ENCODE measurements at places on chromosomes 11 and 22.

- peak; percentile 15 for DNase-seq
These were observed 64.2 kb downstream of the CACNA1I start for GRCh38 chr22:39634530-39635405.

- DNase-seq: no peak
These were observed 9.0 kb downstream of the CSNK2A3 start for GRCh38 chr11:11344045-11344444.

DNA sequence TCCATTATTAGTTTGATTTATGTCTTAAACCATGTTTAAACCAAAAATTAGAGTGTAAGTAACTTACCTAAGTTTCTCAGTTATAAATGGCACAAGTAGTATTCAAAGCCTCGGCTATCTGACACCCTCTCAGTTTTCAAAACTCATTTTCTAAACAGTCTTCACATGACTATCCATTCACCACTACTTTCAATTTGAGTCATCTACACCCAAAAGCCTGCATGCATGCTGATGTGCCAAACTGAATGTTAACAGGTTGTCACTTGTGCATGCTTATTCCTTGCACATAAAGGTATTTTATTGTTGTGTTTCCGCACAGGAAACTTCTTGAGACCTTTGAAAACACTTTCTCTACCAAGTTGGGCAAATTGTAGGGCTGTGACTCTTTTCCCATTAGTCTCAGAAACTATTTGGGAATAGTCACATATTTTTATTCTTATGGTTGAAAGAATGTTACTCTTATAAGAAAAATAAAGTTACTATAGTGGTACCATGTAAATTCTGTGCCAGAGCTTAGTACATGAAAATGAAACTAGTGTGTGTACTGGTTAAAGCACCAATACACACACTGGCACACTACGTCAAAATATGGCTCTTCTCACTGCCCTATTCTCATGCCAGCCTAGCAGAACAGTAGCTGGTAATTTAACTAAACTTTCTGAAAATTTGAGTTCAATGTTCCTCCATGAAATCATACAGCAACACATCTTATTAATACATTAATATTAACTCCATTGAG, 2.2 kb upstream of the OR51E2 start:
- DNase-seq: no peak

GRCh38 chr22:38984224-38984623, 2.1 kb downstream of the APOBEC3B start:
- no peak for DNase-seq

DNA sequence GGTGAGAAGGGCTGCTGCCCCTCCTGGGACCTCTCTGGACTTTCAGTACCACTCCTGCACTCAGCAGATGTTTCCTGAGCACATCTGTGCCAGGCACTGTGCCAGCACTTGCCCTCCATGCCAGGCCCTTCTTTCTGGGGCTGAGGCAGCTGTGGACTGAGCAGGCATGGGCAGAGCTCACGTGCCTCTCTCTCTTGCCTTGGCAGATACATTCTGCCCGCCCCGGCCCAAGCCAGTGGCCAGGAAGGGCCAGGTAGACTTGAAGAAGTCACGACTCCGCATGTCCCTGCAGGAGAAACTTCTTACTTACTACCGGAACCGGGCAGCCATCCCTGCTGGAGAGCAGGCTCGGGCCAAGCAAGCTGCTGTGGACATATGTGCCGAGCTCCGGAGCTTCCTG, 8.3 kb upstream of the ATF4 start:
- no peak for DNase-seq

DNA sequence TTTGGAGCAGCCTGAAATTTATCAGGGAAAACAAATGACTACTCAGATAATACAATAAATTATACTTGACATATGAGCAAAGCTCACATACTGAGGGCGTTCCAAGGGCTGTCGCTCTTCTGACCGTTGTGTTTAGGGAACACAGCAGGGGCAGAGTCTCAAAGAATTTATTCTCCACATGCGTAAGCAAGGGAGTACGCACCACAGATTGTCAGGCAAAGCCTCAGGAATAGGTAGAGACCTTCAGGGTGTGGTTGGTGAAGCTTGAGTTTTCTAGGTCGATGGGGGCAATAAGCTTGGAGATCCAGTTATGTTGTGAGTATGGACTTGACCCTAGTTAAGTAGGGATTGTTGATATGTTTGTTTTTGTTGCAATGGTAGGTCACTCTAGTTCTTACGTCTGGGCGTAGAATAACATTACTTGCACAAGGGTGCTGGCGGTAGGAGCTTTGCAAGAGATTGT, 830 bp downstream of the ACAT1 start:
- peak; percentile 48 for DNase-seq

GRCh38 chr11:72042064-72042745, 38.1 kb downstream of the NUMA1 start:
- DNase-seq: no peak

GRCh38 chr11:66849501-66850234, 6.4 kb downstream of the RCE1 start:
- peak; percentile 19 for DNase-seq

DNA sequence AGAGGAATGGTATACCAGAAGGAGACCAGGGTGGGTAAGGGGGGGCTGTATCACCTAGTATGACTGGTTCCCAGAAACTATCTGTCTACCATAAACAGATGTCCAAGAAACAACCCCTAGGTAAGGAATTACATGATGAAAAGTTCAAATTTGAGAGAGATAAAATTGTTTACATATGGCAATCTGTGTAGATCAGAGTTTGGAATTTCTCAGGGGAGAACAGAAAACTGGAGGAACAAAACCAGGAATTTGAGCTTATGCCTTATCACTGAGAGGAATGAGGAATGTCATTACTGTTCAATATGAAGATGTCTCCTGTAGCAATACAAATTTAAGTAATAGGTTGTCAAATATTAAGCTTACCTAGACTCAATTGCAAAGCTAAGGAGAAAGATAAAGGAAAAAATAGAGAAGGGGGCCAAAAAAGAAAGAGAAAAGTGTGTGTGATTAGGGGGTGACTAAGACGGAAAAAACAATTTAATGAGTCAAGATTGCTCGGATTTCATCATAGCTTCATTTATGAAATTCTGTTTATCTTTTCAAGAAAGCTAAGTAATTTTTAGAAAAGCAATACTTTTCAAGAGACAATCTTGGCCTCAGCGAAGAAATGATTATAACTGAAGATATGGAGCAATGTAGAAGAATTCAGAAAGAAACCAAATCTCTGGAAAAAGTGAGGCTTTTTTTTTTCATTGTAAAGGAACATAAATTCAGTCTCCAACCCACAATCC, 117.8 kb downstream of the APOL5 start:
- no peak for DNase-seq

GRCh38 chr22:20583471-20583922, 76.1 kb downstream of the MED15 start:
- DNase-seq: no peak

DNA sequence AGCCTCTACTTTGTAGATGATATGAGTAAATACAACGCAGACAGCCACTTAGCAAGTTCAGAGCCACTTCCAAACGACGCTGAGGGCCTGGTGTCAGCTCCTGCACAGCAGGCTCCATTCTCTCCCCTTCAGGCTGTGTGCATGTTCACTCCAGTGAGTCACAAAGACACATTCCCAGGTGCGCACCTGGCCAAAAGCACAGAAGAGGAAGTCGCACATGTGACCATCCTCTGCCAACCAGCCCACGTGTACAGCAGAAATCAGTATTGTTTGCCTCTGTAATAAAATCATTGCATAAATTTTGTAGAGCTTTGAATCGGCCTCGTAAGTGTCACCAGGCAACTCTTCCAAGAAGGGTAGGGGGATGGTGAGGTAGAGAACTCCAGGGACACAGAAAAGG, 19.5 kb upstream of the TPH1 start:
- DNase-seq: peak; percentile 33

DNA sequence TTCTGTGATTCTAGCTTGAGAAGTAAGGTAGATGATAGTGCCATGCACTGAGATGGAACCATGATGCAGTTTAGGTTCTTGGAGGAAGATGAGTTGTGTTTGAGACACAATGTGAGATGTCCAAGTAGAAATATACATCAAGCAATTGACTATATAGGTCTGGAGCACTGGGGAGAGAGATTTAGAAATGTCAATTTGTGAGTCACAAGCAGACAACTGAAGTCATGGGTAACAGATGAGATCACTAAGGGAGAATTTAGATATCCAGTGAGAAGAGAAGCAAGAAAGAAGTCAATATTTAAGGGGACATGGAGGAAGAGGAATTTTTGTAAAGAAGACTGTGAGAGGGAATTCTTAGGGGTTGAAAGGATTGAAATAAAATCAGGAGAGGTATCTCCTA, 65.1 kb upstream of the RRAS2 start:
- DNase-seq: no peak

DNA sequence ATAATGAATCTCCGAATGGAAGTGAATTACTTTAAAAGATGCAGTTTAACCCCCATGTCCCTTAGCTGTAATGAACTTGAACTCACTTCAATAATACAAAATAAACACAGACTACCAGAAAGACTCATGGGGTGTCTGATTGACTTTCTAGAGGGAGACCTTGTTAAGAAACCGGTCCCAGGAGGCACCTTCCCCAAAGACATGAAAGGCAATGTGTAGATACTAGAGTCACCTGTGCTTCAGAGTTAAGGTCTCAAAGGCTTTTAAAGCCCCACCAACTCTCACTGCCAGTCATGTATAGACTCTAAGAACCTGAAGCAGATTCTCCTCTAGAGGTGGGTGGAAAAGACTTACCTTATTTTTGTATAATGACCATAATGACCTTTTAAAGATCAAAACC, at the start of gene OR8J1:
Gene OR8J1, plus strand, starts transcription at position 301 of the 400 bp plus-strand sequence. CDS start 5,956 bp downstream, outside the sequence.
- no peak for DNase-seq

- no peak for DNase-seq
These were observed 73.2 kb downstream of the GGTLC2 start for GRCh38 chr22:22717664-22718063.

- DNase-seq: no peak
These were observed 44.3 kb downstream of the LRRC32 start for GRCh38 chr11:76626266-76626665.

DNA sequence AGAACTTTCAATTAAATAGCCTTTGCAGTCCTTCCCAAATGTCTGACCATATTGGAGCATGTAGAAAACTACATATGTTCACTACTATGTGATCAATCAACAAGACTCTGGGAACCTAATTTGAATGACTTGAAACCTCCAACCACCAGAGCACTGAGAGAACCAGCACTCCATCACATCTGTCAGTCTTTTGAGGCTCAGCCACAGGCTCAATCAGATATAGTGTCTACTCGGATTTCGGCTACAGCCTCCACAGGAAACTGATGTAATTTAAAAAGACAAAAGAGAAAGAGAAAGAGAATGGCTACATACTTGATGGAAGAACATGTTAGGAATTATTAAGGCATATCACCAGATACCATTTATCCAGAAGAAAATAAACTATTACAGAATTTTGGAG, 859.0 kb downstream of the FAM181B start:
- no peak for DNase-seq

GRCh38 chr11:61124574-61125309, 22.5 kb downstream of the CD5 start:
- DNase-seq: no peak

- DNase-seq: no peak
These were observed 664.8 kb upstream of the API5 start for GRCh38 chr11:42646959-42647358.

- DNase-seq: no peak
These were observed at the start of gene C22orf15 for GRCh38 chr22:23762842-23763578. Gene C22orf15 (plus strand): TSS chr22:23762990. CDS start chr22:23763307, 317 bp downstream.

DNA sequence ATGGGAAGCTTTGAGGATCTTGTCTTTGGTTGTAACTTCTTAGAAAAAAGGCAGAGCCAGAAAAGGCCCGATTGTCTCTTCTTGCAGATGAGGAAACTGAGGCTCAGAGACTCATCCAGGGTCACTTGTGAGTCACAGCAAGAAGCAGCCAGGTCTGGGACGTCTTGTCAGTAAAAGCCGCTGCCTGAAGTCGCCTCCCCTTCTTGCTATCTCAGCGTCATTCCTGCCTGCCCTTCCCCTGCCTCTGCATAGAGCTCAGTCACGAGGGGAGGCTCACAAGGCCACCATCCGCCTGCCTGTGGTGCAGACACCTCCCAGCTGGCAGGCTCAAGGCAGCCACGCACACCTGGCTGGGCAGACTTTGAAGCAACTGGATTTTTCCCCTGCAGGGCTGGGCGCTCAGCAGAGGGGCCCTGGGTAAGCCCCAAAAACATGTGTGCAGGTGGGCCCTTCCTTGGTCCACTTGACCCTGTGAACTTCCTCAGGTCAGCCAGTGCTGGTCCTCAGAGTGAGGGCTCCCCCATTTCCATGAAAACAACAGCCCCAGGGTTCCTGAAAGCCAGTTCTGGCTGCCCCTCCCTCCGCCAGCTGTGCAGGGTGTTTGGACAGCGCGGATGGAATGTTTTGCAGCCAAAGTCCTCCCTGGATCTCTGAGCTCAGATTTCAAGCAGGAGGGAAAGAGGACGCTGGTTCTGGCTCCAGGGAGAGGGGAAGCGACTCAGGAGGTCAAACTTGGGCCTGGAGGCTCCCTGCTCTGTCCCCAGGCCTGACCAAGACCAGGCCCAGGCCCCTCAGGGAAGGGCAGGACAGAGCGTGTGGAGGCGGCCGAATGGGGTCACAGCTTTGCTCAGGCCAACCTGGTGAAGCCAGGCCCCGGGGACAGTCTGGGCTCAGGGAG, 6.0 kb upstream of the RAB3IL1 start:
- DNase-seq: peak; percentile 39

DNA sequence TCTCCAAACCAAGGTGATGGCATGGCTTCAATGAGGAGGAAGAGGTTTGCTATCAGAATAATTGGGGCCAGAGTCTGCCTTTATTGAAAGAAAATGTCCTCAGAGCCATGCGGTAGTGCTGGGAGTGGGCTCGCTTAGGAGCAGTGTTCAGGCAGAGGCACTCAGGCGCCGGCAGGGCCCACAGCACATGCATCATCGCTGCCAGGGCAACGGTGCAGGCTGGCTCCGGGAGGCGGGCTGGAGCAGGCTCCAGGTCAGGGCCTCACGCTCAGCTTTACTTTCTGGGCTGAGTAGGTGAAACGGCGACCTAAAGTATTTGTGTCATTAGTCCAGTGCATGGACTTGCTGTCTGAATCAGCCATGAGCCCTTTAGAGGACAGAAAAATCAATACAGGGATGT, 169.9 kb upstream of the CCDC90B start:
- no peak for DNase-seq

- DNase-seq: no peak
These were observed 5.5 kb downstream of the GRK3 start for GRCh38 chr22:25569983-25570382.

Data from left colon (tissue), 2 donors.